ENCODE measurements at places on chromosomes 1 and 21.

GRCh38 chr1:173448945-173449344 is 28.2 kb upstream of the PRDX6 start:
- no peak for DNase-seq

GRCh38 chr1:54325703-54326461 is 80.3 kb downstream of the SSBP3 start:
- DNase-seq, result no peak

DNA sequence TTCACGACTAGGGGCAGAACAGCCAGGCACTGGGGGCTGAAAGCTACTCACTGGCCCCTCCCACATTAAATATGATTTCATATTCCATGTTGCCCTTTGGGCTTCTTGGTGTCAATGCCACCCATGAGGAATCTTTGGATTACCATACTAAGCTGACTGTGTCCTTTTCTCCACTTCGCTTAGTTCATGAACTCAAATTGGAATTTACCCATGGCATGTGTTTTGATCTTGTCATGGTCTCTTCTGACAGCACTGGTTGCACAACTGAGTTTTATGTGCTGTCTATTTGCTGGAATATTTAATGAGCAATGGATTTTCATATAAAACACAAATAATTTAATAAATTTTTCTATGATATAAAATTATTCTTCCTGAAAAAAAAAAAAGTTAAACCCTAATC is 59.2 kb downstream of the SERBP1 start:
- no peak for DNase-seq

- no peak for DNase-seq
Measured at GRCh38 chr1:16178596-16179497, 23.0 kb upstream of the EPHA2 start.

DNA sequence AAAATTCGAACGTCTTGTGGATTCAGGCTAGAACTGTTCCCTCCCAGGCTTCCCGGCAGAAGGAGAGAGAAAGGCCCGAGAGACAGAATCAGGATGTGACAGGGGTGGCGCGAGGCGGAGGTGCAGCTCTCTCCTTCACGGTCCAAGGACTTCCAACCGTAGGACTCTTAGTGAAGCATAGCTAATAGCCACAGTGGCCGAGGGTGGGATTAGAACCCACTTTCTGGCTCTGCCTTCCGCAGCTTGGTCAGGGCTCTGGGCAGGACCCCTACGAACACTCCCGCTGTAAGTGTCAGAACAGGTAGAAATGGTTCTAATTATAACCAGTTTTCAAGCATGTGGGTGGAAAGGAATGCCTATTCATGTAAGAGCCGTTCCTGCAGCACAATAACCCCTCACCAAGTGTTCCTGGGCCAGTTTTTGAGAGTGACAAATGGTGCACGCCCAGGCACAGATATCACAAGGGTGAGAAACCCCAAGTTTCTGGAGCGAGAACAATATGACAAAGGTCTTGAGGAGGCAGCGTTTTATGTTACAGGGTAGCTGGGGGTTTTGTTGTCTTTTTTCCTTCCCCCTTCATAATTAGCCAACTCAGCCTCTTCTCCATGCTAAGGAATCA is 86.4 kb downstream of the SYF2 start:
- DNase-seq, result peak; percentile 48

DNA sequence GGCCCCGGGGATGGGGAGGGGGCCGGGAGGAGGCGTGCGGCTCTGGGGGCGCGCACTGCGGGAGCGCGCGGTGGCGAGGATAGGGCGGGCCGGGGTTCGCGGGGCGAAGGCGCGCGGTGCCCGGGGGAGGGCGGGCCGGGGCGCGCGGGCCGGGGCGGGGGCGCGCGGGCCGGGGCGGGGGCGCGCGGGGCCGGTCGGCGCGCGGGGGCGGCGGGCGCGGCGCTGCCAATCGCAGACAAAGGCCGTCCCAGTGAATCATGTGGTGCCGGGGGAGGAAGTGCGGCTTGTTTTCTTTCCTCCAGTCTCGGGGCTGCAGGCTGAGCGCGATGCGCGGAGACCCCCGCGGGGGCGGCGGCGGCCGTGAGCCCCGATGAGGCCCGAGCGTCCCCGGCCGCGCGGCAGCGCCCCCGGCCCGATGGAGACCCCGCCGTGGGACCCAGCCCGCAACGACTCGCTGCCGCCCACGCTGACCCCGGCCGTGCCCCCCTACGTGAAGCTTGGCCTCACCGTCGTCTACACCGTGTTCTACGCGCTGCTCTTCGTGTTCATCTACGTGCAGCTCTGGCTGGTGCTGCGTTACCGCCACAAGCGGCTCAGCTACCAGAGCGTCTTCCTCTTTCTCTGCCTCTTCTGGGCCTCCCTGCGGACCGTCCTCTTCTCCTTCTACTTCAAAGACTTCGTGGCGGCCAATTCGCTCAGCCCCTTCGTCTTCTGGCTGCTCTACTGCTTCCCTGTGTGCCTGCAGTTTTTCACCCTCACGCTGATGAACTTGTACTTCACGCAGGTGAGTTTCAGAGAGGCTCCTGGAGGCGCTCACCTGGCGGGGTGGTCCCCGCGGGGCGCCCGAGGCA is at the start of gene GPR137B:
TSS of gene GPR137B (plus strand) at position 287 of the 851 bp plus-strand sequence. CDS start at position 371, 84 bp downstream.
- peak; percentile 95 for DNase-seq

DNA sequence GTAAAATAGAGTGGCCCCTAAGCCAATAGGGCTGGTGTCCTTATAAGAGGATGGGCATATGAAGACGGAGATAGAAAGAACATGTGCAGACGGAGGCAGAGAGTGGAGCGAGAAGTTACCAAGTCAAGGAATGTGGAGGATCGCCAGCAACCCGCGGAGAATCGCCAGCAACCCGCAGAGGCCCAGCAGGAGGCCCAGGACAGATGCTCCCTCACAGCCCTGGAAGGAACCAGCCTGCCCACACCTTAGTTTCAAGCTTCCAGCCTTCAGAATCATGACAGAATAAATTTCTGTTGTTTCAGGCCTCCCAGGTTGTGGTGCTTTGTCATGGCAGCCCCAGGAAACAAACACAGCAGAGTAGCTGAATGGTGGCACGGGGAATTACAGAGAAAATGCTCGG is 9.6 kb downstream of the CLDN14 start:
- no peak for DNase-seq

DNA sequence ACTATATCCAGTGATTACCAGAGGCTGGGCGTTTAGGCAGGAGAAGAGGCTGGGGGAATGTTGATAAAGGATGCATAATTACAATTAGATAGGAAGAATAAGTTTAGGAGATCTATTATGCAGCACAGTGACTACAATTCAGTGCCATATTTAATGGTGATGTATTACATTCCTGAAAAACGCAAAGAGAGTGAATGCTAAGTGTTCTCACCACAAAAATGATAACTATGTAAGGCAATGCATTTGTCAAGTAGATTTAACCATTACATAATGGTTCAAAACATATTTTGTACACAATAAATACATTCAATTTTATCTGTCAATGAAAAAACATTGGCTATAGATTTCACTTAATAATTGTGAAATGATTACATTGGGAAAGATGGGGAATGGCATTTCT is 548.9 kb downstream of the NUF2 start:
- no peak for DNase-seq

GRCh38 chr1:215023155-215023832 is 59.2 kb upstream of the KCNK2 start:
- DNase-seq, result no peak

DNA sequence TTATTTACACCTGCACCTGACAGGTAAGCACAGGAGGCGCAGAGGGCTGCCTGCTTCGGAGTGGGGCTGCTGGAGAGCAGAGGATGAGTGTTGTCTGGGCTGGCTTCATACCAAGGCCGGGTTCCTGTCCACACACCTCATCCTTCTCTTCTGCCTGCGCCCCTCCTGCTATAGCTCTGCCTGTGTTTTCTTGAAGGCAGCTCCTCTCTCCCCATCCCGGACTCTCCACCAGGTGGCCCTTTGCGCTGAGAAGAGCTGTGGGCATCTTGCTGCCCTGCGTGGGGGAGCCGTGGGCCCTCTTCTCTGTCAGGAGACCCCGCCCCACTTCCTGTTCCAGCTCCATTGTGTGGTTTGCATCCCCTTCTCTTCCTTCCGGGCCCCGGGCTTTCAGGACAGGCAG is 35.0 kb downstream of the ARHGEF10L start:
- no peak for DNase-seq

- peak; percentile 22 for DNase-seq
Measured at GRCh38 chr1:68819190-68819829, 322.4 kb upstream of the DEPDC1 start.

DNA sequence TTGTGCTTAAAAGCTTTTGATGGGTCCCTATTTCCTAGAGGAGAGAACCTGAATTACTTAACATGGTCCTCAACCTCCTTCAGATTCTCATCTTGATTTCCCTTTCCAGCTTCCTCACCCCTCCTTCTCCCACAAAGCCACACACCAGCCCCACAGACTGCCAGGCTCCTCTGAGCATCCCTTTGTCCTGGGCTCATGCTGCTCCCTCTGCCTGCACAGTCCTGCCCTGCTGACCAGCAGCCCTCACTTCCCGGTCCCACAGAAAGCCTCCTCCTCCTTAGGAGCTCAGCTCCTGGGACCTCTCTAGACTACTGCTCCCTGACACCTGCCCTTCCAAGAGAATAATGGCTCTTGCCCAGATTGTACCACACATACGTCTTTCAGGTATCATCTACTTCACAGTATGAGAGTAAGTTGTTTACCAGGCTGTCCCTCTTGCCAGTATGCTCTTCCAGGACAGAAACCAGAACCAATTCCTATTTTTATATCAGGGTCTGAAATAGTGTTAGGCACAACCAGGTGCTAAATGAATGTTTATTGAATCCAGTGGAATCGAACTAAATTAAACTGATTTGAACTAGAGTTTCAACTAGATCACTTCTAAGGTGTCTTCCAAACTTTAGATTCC is 373.4 kb downstream of the LMX1A start:
- DNase-seq, result no peak

- peak; percentile 47 for DNase-seq
Measured at GRCh38 chr1:230957580-230957989, 21.1 kb downstream of the TTC13 start.

DNA sequence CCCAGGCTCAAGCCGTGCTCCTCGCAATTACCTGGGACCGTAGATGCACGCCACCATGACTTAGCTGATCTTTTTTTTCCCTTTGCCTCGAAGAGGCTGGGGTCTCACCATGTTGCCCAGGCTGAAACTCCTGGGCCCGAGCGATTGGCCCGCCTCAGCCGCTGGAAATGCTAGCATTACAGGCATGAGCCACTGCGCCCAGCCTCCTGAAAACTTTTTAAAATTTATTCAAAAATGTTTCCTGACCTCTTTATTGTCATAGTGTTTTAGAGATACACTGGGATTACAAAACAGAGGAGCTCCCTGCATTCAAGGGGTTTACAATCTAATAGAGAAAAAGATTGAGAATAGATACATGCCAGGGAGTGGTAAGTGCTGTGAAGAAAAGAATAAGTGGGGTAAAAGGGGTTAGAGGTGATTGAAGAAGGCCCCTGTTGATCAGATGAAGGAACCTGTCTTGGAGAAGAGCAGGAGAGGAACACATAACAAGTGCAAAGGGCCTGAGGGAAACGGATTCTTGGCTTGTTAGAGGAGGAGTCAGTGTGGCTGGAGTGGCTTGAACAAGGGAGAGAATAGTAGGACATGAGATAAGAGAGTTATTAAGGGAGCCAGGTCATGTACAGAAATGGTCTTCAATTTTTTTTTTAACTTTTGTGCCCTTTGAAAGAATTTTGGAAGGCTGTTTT is 1.7 kb upstream of the TRIM33 start:
- no peak for DNase-seq

DNA sequence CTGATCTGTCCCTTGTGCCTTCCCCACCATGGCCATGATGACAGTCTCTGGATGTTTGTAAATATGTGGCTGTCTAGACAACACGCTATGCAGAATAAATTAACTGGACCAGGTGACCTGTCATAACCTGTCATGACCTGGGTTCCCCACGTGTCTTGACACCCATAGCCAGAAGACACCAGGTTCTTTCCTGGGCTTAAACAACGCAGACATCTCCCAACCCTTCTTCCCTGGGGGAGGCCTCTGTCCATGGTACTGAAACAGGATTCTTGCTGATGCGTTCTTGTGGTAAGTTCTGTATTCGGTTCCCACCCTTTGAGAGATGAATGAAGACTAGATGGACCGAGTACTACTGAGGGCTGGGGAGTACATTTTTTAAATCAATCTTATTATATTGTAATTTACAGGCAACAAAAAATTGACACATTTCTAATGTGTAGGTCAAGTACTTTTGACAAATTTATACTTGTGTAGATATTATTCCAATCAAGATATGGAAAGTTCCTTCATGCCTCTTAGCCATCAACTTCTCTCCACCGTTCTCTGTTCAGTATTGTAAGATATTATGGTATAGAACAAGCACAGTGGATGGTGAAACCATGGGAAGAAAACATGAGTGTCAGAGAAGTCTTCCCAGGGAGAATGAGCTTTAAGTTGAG is 738.8 kb downstream of the PTPRU start:
- DNase-seq, result peak; percentile 25

DNA sequence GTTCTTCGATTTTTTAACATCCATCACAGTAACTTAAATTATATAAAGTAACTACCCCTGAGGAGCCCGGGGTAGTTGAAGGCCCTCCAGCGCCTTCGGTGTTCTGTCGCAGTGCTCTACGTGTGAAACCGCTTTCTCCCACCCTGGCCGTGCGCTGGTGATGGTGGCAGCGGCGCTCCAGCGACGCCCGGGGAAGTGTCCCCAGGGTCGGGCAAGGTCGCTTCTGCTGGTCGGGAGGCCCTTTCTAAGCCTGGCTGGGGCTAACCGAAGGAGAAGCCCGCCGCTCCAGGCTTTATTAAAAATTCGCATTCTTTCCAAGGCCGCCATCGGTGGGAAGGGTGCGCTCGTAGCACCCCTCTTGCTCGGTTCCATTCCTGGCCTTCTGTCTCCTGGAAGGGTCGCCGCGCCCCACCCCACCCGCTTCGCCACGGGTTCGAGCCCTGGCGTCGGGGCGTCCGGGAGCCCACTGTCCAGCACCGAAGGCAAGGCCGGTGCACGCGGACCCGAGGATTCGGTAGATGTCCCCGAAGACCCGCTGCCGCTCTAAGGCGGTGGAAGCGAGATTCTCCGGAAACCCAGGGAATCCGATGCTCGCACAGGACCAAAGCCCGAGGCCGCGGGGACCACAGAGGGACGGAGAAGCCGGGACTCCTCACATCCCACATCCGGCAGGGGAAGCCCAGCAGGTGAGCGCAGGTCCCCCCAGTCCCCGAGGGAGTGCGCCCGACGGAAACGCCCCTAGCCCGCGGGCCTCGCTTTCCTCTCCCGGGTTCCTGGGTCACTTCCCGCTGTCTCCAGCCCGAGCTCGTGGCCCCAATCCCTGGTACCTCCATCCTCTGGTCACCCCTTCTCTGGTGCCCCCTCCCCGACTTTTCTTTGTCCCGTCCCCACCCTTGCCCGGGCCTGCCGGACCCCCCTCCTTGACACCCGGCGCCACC is 685 bp upstream of the RIPPLY3 start:
- DNase-seq, result peak; percentile 48

DNA sequence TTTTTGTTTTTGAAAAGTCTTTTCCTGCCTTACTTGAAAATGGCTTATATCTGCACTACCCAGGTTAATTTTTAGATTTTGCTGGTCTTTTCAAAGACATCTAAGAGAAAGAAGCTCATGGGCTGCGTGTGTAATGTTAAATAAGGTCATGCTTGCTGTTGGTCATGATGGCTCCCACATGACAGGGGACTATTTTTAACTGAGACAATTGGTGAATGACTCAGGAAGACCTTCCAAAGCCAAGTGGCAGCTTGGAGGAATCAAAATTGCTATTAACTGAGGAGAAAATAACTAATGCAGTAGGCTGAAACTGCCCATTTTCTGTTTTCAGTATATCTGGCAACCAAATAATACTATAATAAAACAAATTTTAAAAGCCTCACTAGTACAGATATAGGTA is 117.1 kb upstream of the SPAG17 start:
- DNase-seq, result no peak
